ENCODE measurements at places on chromosomes 4 and X.

GRCh38 chrX:15564981-15565579, 35.7 kb downstream of the ACE2 start:
- peak; percentile 60 for DNase-seq

GRCh38 chr4:15836362-15836761, 58.2 kb downstream of the CD38 start:
- no peak for DNase-seq

GRCh38 chr4:115370490-115370889, 257.1 kb upstream of the NDST4 start:
- no peak for DNase-seq

- no peak for DNase-seq
Observed at GRCh38 chr4:15244354-15244753, 183.5 kb upstream of the C1QTNF7 start.

DNA sequence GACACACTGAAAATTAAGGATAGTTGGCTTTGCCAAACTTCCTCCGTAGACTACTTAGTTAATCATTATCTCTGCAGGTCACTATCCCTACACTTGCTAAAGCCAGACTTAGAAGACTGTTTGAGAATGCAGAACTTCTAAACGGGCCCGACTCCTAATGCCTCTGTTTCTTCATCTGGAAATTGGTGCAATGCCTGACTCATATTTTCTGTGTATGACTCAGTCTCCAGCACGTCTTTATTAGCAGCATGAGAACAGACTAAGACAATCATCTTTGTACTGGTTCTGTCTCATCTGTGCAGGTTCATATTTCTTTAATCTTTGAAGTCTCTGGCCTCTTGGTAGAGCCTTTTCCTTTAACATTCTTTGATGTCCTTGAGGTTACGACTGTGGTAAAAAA, 411.9 kb upstream of the ACTRT1 start:
- no peak for DNase-seq

DNA sequence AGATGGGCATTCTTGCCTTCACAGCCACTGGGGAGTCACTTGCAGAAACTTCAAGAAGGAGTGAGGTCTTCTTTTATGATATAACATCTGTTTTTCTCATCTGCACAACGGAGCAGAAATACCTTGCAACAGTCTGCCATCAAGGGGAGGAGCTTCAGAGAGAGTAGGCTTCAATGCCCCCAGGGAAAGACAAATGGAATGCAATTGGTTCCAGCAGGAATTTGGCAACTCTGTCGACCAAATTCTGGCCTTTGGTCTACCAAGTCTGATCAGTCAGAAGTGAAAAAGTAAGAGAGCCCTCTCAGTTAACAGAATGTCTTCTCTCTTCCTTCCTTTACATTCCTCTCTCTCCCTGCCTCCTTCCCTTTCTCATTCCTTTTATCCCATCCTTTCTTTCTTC, 229.3 kb downstream of the IDS start:
- no peak for DNase-seq

DNA sequence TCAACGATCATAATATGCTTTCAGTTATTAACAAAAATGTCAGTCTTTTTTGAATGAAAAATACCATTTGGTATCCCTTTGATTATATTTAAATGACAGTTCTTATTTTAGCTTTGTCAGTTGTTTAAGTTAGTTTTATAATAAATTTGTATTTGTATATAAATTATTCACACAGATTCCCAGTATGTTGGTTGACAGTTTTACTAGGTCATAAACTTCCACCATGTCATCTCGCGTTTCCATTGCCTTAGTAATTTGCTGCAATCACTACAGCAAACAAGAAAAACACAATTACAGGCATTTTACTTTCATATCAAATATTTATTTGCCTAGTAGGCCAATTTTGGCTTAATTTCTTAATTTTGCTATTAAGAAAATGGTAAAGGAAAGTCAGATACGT, 109.6 kb upstream of the ANK2 start:
- no peak for DNase-seq

GRCh38 chrX:13142891-13143290, 98.5 kb upstream of the FAM9C start:
- no peak for DNase-seq

GRCh38 chr4:165369522-165369921, 9.3 kb upstream of the CPE start:
- DNase-seq: no peak

GRCh38 chrX:97529536-97530200, 646.0 kb downstream of the RPA4 start:
- no peak for DNase-seq

- DNase-seq: no peak
Observed at GRCh38 chrX:2425286-2426071, 75.3 kb downstream of the DHRSX start.

DNA sequence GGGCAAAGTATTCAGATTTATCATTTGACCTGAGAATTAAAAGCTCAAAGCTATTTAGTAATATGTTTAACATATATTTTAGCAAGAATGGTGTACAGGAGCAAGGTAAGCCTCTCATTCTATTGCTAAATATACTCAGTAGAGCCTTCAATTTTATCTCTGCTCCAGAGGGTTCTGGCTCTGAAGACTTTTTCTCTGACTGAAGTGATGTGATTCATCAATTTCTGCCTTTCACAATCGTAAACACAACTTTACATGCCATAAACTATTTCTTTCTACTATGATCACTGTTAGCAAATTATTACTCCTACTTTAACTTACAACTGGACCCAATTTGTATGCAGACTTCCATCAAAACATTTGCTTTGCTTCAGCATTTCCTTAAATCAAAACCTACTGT, 315.0 kb upstream of the NDST4 start:
- no peak for DNase-seq

- peak; percentile 31 for DNase-seq
Observed at GRCh38 chrX:794311-794710, 163.7 kb downstream of the SHOX start.

GRCh38 chrX:71609095-71609750, 9.1 kb downstream of the CXCR3 start:
- DNase-seq: no peak

DNA sequence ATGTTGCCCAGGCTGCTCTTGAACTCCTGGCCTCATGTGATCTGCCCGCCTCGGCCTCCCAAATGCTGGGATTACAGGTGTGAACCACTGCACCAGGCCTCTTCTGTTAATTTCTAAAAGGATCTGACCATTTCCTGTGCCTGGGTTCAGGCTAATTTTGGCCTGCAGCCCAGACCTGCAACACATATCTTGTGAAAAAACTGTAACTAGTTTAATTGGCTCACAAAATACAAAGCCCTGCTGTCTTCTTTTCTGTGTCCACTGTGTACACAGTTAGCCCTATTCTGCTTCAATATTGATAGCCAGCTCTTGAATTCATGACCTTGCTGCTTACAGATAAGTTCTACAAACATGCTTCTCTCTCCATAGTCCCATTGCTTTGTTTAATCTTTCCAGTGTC, 753.5 kb downstream of the PDHA2 start:
- no peak for DNase-seq

DNA sequence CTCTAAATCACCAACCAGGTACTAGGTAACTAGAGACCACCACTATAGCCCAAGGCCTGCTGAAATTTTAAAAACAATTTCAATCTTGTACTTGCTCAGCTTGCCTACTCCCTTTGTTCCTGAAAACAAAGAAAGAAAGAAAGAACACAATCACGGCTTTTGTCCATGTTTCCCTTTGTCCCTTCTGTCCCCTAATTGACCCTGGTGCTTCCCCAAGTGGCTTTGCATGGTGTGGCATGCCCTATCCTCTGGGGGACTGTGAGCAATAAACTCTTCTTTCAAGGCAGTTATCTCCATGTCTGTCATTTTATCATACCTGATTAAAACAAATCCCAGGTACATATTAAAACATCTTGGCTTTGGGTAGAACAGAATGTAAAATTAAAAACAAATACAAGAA, 94.8 kb downstream of the ARSJ start:
- DNase-seq: no peak

GRCh38 chrX:55342533-55343501, 78.1 kb upstream of the PAGE3 start:
- no peak for DNase-seq

GRCh38 chrX:54423161-54423888, 16.9 kb upstream of the TSR2 start:
- peak; percentile 50 for DNase-seq

DNA sequence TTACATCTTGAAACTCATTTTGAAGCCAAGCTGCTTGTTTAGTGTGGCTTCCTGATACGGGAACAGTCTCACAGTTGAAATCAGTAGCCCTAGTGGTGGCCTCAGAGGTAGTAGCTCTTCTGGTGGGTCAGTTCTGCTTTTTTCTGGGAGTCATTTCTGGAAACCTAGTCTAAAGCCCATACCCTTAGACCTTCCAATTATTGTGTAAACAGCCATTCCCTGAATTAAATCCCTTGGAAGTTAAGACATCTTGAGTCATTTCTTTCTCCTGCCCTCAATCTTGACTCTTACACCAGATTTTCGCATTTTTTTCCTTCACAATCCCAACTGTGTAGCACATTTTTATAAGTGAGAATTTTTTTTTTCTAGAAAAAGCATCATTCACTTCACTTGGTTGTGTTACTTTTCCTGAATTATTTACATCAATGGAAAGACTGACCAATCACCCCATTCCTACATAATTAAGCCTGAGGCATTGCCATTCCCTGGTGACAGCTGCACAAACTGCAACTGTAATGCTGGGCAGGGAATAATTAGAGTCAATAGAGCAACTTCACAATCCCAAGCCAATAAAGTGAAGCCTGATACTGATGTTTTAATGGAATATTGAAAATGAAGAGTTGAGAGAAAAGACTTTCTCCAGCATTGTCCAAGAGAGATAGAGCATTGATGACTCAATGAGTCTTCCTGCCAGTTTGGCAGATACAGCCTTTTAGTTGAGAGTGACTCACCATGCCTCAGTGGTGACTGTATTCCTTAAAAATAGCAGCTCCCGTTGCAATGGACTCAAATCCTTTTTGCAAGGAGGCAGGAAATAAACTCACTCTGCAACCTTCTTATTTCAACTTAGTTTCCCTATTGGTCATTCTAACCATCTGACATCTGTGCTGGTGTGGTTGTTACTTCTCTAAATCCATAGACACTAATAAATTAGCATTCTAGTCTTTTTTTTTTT, 13.0 kb upstream of the SEPSECS start:
- no peak for DNase-seq

- no peak for DNase-seq
Observed at GRCh38 chr4:113732-114131, 10.6 kb upstream of the ZNF718 start.

GRCh38 chr4:87545052-87545451, 15.9 kb upstream of the SPARCL1 start:
- DNase-seq: no peak

DNA sequence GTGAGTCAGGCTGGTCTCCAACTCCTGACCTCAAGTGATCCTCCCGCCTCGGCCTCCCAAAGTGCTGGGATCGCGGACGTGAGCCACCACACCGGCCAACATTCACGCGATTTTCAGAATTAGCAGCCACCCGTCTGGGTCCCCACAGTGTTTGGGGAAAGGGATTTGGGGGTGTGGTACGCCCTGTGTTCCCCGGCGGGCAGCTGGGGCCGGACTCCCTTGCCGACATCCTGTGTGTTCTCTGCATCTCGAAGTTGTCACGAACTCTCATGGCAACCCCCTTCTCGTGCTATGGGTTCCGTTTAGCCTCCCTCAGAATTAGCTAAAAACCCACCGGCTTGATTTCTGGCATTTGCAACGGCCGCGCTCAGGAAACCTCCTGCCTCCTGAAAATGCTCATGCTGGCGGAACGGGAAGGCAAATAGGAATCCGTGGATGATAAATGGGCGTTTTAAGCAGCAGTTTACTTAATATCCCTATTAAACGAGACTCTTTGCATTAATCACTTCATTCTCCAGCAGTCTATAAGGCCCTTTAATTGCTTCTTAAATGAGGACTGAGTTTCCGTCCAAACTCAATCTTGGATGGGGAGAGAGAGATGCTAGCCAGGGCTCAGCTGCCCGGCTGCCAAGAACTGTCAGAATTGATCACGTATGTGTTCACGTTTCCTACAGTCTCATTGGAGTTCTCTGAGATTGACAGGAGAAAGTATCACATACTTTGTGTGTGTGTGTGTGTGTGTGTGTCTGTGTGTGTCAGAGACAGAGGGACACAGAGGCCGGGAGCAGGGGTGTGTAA, 78.9 kb upstream of the PPP2R3B start:
- DNase-seq: no peak

DNA sequence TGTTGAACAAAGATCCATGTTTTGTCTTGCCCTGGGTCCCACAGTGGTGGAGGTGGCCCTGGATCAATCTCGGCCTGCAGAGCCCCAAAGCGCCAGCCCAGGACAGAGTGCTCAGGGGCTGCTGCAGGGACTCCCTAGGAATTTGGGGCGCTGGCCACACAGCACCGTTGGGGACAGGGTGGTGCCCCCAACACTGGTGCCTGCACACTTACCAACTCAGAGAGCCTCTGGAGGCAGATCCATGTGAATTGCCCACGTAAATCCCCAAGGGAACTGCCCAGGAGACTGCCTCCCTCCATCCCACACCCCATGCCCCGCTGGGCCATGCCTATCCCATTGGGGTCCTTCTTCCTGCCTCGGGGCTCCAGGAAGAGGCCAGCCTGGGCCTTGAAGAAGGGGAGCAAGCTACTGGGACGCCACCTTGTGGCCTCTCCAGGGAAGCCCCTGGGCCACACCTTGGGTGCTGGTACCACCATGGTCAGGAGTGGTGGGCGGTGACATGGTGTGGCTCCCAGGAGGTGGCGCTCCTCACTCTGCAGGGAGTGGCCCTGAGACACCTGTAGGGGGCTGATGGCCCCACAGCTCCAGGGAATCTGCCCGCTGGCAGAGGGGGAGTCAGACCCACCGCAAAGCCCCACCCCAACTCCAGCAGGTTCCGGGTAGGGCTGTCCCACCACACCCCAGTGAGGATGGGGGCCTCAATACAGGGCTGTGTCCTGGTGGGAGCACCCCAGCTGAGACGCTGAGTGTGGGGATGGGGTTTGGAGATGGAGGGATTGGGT, 22.8 kb downstream of the CFAP99 start:
- DNase-seq: peak; percentile 84

DNA sequence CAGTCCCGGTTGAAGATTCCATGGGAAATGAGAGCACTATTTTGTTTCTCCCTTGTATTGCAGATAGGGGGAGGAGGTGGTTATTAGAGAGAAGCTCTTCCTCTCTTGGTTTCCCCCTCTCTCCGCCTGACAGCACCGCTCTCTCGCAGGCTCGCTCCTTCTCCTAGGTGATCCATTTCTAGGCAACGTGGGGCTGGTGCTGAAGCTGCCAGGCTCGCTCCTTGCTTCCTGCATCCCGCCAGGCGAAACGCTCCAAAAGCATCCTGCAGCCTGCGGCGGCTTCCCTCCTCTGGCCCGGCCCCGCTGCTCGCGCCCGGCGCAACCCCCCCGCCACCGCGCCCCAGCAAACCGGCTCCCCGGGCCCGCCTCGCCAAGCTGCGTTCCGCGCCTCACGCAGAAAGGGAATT, at the start of gene GRID2:
GRID2 (plus strand) TSS at position 346 of the 407 bp plus-strand sequence.
- peak; percentile 77 for DNase-seq

GRCh38 chrX:43655151-43656004, 721 bp upstream of the MAOA start:
- peak; percentile 70 for DNase-seq

DNA sequence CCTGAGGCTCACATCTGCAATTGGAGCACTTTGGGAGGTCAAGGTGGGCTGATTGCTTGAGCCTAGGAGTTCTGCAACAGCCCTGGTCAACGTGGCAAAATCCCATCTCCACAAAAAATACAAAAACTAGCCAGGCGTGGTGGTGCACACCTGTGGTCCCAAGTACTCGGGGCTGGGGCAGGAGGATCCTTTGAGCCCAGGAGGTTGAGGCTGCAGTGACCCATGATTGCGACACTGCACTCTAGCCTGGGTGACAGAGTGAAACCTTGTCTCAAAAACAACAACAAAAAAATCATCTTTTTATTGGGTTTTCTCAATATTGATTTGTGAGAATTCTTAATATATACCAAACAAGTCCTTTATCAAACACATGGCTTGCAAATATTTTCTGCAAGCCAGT, 64.9 kb downstream of the ANKRD17 start:
- no peak for DNase-seq

- DNase-seq: no peak
Observed at GRCh38 chrX:109350551-109350950, 131.3 kb downstream of the GUCY2F start.
